Thoracic aorta (tissue), 2 donors: ENCODE measurements at places on chromosomes 2 and 18.
A peak's percentile ranks its signal among the peaks of the same experiment; 100 is the strongest.

- H3K27me3 ChIP-seq: no peaks in the 10 kb centered on the region
- H3K4me3 ChIP-seq: no peak overlapping the region
- DNase-seq: no peak
- H3K4me1 ChIP-seq: no peaks in the 10 kb centered on the region
Measured at GRCh38 chr2:204947405-204947804, 402.1 kb downstream of the PARD3B start.

GRCh38 chr2:61993422-61994024 lies 88.0 kb downstream of the COMMD1 start:
- DNase-seq: no peak
- H3K4me1 ChIP-seq: no peaks in the 10 kb centered on the region
- no peak overlapping the region for H3K27ac ChIP-seq
- no peak overlapping the region for H3K4me3 ChIP-seq

DNA sequence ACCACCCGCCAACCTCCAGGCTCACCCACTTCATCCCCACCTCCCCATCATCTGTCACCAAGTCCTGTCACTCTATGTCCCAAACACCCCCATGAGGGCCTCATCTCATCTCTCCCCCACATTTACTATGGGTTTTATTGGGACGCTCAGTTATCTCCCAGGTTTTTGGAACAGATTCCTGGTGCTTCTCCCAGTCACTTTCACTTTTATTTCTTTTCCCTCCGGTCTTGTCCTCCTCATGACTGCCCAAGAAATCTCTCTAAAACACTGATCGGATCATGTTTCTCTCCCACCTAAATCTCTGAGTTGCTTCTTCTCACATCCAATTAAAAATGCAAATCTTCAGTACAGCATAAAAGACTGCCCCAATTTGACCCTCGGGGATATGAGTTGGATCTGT lies 273.1 kb downstream of the PHLPP1 start:
- no peak for DNase-seq
- no peaks in the 10 kb centered on the region for H3K36me3 ChIP-seq
- no peak overlapping the region for H3K4me3 ChIP-seq
- no peak overlapping the region for H3K27ac ChIP-seq
- H3K4me1 ChIP-seq: no peaks in the 10 kb centered on the region
- no peaks in the 10 kb centered on the region for H3K27me3 ChIP-seq

GRCh38 chr2:6283259-6283658 lies 582.4 kb downstream of the CMPK2 start:
- no peaks in the 10 kb centered on the region for H3K4me1 ChIP-seq
- no peak overlapping the region for H3K27ac ChIP-seq
- no peaks in the 10 kb centered on the region for H3K36me3 ChIP-seq
- no peak overlapping the region for H3K4me3 ChIP-seq
- DNase-seq: no peak

GRCh38 chr2:215652388-215652787 lies 216.5 kb upstream of the FN1 start:
- no peak overlapping the region for H3K27ac ChIP-seq
- no peaks in the 10 kb centered on the region for H3K27me3 ChIP-seq
- no peak for DNase-seq
- no peaks in the 10 kb centered on the region for H3K36me3 ChIP-seq
- no peak overlapping the region for H3K4me3 ChIP-seq

DNA sequence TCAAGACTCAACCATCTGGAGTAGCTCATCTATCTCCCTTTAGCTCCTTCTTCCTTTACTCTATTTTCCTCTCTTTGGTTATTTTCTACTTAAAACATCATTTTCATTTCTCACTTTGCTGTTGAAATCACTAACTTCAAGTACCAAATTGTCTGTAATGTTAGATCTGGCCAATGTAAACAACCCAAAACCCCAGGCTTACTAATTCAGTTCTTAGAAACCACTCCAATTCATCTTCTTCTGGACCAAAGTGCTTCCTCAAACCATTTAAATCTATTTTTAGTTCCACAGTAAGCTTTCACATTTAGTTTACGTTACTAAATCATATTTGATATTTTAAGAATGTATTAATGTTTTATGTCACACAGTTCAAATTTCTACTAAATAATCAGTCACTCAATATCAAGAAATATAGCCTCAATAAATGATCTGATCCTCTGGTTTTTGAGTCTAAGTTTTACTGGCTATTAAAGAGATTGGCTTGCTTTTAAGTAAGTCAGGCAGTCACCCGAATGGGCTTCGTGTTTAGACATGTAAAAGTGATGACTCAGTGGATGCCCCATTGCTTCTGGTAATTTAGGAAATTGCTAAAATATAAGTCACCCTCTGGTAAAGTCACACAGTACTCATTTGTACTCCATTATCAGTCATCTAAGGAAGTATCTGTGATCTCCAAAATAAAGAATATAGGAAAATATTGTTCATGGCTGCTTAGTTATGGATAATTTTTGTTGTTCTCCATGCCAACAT lies 527.2 kb upstream of the SOX11 start:
- no peak overlapping the region for H3K27ac ChIP-seq
- H3K4me3 ChIP-seq: no peak overlapping the region
- no peaks in the 10 kb centered on the region for H3K27me3 ChIP-seq
- no peaks in the 10 kb centered on the region for H3K4me1 ChIP-seq

DNA sequence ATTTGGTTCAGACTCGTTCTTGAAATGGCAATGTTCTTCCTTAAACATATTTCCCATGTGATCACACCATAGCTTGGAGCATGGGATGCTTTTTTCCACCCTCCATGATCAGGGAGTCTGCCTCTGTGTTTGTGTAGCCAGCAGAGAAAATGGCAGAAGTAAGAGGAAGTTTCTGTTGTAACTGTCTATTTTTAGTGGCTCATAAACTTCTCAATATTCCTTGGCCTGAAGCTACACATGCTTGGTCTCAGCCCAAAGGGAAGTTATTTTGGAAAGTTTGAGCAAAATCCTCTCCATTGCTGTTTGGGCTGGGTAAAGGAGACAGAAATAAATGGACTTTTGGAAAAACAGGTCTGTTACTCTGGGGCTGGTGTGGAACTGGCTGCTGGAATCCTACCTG lies 33.4 kb upstream of the ITGA6 start:
- H3K27me3 ChIP-seq: no peaks in the 10 kb centered on the region
- no peaks in the 10 kb centered on the region for H3K36me3 ChIP-seq
- H3K4me3 ChIP-seq: peak overlapping the region; percentile 40
- no peak for DNase-seq

DNA sequence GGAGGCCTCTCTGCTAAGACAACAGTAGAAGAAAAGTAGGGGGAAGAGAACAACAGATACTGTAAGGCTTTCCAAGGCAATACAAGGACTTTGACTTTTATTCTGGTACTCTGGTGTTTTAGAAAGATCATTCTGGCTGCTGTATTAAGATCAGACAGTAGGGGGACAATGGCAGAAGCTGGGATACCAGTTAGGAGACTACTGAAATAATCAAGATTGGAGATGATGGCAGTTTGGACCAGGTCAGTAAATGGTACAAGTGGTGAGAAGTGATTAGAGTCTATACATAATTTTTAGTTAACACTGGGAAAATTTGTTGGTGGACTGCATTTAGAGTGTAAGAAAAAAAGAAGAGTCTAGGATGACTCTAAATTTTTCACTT lies 139.7 kb downstream of the ROCK1 start:
- DNase-seq: no peak
- no peaks in the 10 kb centered on the region for H3K27me3 ChIP-seq
- H3K27ac ChIP-seq: no peak overlapping the region
- no peaks in the 10 kb centered on the region for H3K4me1 ChIP-seq
- H3K4me3 ChIP-seq: no peak overlapping the region

DNA sequence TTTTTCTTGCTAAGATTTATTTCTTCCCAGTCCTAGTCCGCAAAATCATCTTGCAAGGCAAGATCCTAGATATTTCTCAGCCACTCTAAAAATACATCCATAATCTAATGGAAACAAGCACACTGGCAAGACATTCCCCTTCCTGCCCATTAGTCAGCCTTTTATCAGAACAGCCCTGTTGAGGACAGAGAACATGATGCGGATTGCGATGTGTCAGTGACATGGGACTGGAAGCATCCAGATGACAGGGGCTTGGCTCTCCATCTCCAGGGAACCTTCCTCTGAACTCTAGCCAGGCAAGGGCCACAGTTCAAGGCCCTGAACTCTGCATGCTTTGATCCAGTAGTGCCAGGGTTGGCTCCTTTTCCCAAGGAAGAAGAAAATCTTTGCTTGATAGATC lies 70.0 kb downstream of the VSNL1 start:
- H3K36me3 ChIP-seq: no peaks in the 10 kb centered on the region
- no peak overlapping the region for H3K27ac ChIP-seq
- H3K4me1 ChIP-seq: peaks cover 14% of the 10 kb centered on the region
- H3K4me3 ChIP-seq: no peak overlapping the region

- H3K27ac ChIP-seq: no peak overlapping the region
- no peak overlapping the region for H3K4me3 ChIP-seq
- DNase-seq: no peak
- no peaks in the 10 kb centered on the region for H3K4me1 ChIP-seq
- H3K36me3 ChIP-seq: no peaks in the 10 kb centered on the region
Measured at GRCh38 chr2:608297-608696, 68.9 kb downstream of the TMEM18 start.

GRCh38 chr18:13260935-13261640 lies 42.5 kb downstream of the LDLRAD4 start:
- no peak for DNase-seq
- peak overlapping the region; percentile 43 for H3K4me3 ChIP-seq

- H3K27ac ChIP-seq: no peak overlapping the region
- no peaks in the 10 kb centered on the region for H3K27me3 ChIP-seq
Measured at GRCh38 chr18:27769152-27769551, 407.8 kb downstream of the CDH2 start.

- DNase-seq: no peak
- H3K27me3 ChIP-seq: no peaks in the 10 kb centered on the region
- no peak overlapping the region for H3K4me3 ChIP-seq
- H3K27ac ChIP-seq: no peak overlapping the region
- H3K36me3 ChIP-seq: no peaks in the 10 kb centered on the region
- H3K4me1 ChIP-seq: no peaks in the 10 kb centered on the region
Measured at GRCh38 chr2:42770288-42771131, 6.6 kb upstream of the OXER1 start.

DNA sequence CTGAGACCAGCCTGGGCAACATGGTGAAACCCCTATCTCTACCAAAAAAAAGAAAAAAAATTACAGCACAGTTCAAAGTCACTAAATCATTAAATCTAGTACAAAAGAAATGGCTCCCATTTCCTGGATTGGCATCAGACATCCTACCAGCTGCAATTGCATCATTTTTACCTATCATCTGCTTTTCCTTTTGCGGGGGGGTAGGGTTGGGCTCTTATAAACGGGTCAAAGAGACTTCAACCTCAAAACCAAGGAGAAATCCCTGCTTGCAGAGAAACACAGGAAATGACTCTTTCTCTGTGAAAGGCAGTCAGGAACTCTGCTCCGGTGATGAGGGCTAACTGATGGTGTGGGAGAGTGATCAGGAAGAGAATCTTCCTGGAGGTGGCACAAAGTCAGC lies 45.3 kb upstream of the RFX8 start:
- H3K4me3 ChIP-seq: no peak overlapping the region
- H3K4me1 ChIP-seq: peaks cover 4% of the 10 kb centered on the region
- no peaks in the 10 kb centered on the region for H3K27me3 ChIP-seq

DNA sequence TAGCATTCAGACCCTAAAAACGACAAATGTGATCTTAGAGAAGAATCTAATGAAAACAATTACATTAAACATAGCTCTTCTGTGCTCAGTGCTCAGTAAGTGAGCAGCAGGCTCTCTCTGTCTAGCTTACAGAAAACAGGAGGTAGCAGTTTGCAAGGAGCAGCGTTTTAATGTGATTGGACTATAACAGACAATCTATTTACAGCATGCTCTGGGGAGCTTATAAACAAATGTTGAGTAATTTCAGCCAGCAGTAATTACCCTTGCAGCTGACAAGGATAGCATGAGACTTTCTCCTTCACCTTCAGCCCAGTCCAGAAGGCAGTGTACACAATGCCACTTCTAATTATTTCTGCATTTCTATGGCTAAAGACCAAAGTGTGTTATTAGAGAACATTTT lies 270.4 kb downstream of the FIGN start:
- no peak overlapping the region for H3K27ac ChIP-seq
- H3K4me1 ChIP-seq: no peaks in the 10 kb centered on the region
- DNase-seq: no peak
- H3K4me3 ChIP-seq: no peak overlapping the region
- H3K27me3 ChIP-seq: no peaks in the 10 kb centered on the region

- no peaks in the 10 kb centered on the region for H3K27me3 ChIP-seq
- H3K27ac ChIP-seq: no peak overlapping the region
- DNase-seq: no peak
- no peaks in the 10 kb centered on the region for H3K4me1 ChIP-seq
- H3K36me3 ChIP-seq: no peaks in the 10 kb centered on the region
- H3K4me3 ChIP-seq: no peak overlapping the region
Measured at GRCh38 chr2:146506851-146507250, 1338.0 kb upstream of the ACVR2A start.

DNA sequence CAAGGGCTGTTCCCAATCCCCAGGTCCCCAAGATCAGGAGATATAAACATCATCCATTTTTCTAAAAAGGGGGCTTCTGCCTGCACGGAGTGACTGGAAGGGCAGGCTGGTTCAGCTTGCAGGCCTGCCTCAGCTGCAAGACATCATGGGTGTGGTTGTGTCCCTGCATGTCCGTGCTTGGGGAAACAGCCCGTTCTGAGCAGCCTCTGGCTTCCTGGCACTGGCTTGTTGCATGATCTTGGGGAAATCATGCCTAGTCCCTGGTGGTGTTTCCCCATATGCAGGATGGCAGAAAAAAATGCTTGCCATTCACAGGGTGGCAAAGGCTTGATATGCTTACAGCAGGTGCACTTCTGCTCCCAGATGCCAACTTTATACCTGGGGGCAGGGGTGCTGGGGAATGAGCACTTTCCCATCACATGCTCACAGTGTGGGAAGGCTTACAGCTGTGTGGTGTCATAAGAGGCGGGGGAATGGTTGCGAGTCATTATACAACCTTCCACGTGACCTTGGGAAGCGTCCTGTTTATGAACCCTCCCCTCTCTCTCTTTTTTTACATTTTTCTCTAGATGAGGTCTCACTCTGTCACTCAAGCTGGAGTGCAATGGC lies 7.2 kb downstream of the PCARE start:
- DNase-seq: no peak
- H3K4me3 ChIP-seq: no peak overlapping the region
- no peak overlapping the region for H3K27ac ChIP-seq
- H3K36me3 ChIP-seq: no peaks in the 10 kb centered on the region
- H3K27me3 ChIP-seq: no peaks in the 10 kb centered on the region

GRCh38 chr2:223856584-223856983 lies 19.2 kb upstream of the AP1S3 start:
- no peak for DNase-seq
- no peak overlapping the region for H3K27ac ChIP-seq
- no peak overlapping the region for H3K4me3 ChIP-seq
- no peaks in the 10 kb centered on the region for H3K36me3 ChIP-seq
- no peaks in the 10 kb centered on the region for H3K27me3 ChIP-seq

GRCh38 chr2:196565106-196565765 lies 74.3 kb upstream of the CCDC150 start:
- H3K4me1 ChIP-seq: peaks cover 12% of the 10 kb centered on the region
- H3K36me3 ChIP-seq: no peaks in the 10 kb centered on the region
- no peak overlapping the region for H3K27ac ChIP-seq
- no peak overlapping the region for H3K4me3 ChIP-seq
